ENCODE measurements at places on chromosomes 13 and 19.

GRCh38 chr13:26230703-26231102 lies 8.6 kb upstream of the RNF6 start:
- no peak for DNase-seq

DNA sequence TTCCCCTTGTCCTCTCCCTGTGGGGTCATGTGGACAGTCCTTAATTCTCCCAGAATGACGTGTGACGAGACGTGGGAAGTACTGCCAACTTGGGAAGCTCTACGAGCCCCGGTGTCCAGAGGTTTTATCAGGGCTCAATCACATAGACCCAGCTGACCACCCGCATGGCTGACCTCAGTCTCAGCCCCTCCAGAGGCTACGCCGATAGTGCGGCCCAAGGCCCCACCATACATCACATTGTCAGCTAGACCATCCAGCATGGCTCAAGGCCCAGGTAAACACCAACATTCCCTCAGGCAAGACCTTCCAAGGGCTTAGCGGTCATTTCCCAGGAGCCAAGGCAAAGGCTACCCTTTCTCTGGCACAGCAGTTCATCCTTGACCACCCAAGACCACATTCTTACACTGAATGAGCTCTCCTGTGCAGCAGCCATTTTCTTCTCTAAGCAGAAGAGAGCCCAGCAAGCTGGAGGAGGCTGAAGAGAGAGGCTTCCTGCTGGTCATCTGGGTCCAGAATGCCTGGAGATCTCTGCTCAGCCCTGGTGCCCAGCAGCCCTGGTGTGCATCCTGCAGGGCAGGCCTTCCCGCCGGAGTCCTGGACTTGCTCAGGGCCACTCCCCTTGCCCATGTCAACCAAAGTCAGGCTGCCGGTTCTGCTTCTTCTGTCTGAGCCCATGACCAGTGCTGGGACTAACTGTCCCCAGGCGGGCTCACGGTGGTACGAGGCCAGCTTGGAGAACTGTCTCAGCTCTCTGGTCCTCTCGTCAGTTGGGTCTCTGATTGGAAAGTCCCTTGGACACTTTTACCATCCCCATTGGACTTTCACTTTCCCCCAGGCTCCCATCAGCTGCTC lies 7.9 kb upstream of the F10 start:
- no peak for DNase-seq

DNA sequence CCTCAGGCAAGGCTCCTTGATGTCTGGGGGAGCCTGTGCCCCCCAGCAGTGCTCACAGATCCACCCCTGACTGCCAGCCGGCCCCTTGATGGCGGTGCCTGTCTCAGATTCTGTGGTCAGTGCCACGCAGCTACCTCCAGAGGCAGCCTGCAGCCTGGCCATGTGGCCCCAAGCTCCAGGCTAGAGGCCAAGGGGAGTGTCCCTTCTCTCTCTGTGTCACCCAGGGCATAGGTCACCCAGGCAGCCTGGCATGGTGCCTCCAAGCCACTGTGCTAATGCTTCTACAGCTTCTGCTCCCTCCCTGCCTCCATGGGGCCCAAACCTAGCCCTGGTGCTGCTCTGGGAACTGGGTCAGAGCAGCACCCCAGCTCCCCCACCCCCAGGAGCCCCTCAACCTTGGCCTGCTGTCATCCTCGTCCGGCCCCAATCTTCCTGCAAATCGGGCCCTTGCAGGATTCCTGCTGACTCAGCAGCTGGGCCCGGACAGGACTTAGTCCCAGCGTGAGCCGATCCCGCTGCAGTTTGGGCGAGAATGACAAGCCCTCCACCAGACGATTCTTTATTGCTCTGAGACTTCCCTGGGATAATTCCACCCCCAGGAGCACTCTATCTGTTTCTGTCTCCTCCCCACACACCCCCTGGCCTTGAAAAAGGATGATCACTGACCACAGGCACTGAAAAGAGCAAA lies 2.8 kb upstream of the ARL11 start:
- DNase-seq: no peak

- DNase-seq: no peak
Observed at GRCh38 chr13:67226696-67227095, 3.4 kb downstream of the PCDH9 start.

GRCh38 chr13:23516702-23517101 lies 53.5 kb upstream of the TNFRSF19 start:
- no peak for DNase-seq

DNA sequence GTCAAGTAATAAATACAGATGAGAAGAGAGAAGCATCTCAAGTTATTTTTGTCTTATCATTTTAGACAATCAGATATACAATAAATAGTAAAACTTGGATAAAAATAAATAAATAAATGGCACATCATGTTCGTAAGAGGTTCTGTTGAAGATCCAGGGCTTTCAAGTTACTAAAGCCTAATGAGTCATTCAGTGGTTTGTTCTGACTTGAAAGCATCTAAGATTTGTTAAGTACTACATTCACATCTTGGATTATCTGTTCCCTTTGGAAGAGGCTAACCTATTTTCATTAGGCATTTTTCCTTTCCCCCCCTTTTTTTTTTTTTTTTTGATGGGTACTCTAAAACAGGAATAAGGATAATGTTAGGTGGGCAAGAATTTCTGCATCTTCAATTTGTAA lies 429.3 kb downstream of the PCDH20 start:
- no peak for DNase-seq
